ENCODE measurements at places on chromosomes 7 and 10. TPM values are rescaled to one million over a fixed set of nuclear protein-coding genes. Genes with fewer than 3 reads are reported as not detected.

DNA sequence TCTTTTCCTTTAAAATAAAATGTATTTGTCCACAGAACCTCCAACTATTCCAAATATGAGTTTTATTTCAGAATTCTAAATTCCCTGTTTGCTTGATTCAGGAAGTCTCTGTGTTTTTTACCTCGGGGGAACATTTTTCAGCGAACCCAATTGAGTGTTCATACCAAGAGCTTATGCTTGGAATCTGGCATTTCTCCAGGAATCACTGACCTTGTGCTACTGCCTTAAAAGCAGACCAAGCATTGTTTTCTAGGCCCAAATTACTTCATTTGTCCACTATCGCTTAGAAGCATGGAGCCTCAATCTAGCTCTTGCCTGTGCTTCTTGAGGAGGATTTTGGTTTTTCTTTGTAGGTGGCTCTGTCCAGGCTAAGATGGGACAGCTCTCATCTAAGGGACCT is 59.4 kb downstream of the EBLN1 start:
- no peak for DNase-seq

- DNase-seq, result no peak
Measured at GRCh38 chr7:30814700-30815387, 43.6 kb downstream of the MINDY4 start.

Gene UNC5B
- total RNA-seq, result 1.3 TPM

Gene CDK14
- total RNA-seq, result 49.6 TPM

Gene CAMK2G
- 25.5 TPM for total RNA-seq

Gene GRM3
- total RNA-seq, result 3.4 TPM

DNA sequence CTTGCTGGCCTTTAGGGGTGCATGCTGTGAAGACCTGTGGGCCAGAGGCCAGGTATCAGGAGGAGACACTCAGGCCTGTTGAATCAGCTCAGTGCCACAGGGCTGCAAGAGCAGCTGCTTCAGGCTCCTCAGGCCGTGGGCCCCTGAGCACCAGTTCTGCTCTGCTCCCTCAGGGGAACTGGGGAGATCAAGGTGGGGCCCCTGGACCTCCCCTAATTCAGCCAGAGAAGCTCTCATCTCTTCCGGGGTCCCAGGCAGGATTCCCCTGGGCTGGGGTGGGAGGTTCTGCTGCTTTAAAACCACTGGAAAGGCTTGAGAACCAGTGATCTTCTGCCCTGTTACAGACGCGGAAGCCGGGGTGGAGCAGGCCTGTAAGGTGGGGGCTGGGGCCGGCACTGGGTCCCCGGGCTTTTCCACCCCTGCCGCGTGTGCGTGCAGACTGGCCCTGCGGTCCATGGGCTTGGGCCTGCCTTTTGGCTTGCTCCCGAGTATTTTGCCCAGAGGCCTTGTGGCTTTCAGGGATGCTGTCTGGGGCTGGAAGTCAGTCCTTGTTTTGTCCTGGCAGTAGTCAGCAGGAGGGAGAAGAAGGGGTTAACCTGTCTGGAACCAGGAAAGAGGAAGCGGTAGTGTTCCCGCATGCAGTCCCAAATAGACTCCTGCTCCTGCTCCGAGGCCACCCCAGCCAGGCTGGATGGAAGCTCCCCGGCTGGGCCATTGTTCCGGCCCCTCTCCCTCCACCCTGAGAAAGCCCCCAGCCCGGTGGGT is 74.3 kb downstream of the LHPP start:
- DNase-seq, result no peak

DNA sequence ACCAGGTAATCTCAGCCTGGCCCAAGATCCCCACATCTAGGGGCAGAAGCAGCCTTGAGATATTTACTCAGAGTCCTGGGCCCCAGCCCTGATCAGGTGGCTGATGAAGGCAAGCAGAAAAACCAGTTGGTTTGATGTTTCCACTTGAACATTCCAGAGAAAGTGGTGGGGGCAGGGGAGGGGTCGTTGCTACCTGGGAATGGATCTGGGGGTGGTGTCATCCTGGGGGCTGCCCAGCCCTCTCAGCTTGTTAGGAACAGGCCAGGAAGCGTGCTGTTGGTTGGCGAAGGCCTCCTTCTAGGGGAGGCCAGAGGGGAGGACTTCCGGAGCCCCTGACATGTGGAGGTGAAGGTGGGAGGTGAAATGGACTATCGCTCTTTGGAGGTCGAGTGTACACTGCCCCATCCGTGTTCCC is 3.7 kb upstream of the ABHD11 start:
- no peak for DNase-seq

DNA sequence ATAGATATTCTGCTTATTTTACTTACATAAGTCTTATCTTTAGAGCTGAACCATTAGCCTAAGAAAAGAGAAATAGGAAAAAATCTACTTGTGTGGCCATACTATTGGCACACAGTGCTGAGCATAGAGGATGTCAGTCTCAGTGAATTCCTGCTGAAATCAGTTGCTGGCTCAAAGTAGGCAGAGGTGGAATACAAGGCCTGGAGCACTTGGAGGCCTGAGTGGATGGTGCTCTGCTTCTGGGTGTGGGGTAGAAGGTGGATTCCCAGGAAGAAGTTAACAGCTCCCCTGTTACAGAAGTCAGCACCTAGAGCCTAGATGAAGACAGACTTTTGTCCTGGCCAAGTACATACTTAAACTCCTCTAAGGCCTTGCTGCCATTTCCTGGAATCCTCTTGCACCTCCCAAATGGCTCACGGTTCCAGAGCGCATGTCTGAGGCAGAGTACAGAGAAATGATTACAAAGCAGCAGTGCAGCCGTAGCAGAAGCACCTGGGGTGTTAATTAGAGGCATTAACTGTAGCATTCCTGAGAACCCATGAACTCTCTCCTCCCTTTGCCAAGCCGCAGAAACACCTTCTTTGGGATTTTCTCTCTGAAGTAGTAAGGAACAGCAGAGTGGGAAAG is 18.0 kb upstream of the XPNPEP1 start:
- DNase-seq, result no peak

DNA sequence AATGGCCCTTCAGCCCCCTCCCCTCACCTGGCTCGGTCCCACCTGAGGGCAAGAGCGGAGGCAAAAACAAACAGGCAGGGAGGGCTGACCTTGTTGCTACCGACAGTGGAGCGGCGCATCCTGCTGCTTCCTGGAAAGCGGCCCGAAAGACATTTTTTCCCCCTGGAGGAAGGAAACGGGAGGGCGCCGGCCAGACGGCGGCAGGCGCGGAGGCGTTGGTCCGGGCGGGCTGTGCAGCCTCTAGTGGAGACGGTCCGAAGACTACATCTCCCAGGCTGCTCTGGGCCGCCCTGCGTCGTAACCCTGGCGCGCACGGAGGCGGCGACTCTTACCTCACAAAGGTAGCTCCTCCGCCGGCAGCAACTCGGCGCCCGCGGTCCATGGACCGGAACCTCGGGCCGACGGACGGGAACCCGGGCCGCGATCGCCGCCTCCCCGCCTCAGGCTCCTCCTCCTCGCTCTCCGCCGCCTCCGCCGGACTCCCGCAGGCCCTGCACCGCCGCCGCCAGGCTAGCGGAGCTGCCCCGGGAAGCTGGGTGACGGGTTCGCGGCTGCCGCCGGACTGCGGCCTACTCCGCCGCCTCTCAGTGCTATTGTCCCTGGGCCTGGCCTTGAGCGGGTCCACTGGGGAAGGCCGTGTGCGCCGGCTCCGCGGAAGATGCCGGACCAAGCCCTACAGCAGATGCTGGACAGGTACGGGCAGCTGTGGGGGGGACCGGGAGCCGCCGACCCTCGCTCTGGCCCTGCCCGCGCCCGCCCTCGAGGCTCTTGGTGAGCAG is at the start of the genes CPEB3 and MARCHF5:
CPEB3 (minus strand) TSS at position 242 of the 779 bp plus-strand sequence. CDS start 50,728 bp downstream, outside the sequence.
MARCHF5 (plus strand) TSS at position 331 of the 779 bp plus-strand sequence; CDS start at position 659, 328 bp downstream.
- DNase-seq, result peak; percentile 92

DNA sequence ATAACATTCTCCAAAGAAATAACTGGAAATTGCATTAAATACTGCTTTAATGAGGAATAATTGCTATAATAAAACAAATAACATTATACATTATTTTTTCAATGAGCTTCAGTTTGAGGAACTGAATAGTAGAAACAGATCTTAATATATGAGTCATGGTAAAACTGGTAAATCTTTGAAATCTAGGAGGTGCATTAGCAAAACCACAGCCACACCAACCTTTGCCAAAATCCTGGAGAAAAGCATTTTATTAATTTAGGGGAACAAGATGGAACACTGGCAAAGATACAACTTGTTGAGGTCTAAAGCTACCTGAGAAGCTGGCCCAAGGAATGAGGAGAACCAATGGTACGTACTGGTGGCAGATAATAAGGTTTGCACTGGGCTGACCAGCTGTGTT is 5.4 kb upstream of the ASL start:
- DNase-seq, result no peak

GRCh38 chr10:1404323-1405260 is 332.7 kb downstream of the ADARB2 start:
- DNase-seq, result no peak

GRCh38 chr10:19775296-19775695 is 40.9 kb upstream of the PLXDC2 start:
- DNase-seq, result no peak

DNA sequence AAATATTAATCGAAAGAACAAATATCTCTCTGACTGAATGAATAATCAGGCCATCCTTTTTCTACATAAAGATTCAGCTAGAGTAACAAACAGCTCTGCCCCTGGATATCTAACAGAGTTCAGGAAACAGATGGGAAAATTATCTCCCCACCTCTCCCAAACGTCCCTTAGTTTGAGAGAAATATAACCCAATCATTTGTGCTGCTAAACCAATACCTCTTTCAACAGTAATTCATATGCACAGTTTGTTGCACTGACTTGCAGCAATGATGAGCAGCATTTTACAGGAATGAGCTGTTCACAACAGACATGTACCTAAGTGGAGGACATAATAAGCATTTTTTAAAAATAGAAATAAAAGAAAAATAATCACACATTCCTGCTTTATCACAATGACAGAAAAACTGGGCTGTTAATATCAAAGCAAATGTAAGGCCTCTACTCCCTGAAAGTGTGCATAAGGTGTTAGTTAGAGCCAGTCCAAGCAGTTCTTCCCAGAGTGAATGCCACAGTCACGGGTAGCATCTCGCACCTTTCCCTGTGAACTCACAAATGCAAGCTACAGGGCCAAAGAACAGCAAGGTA is 2.3 kb downstream of the CREB3L2 start:
- no peak for DNase-seq

DNA sequence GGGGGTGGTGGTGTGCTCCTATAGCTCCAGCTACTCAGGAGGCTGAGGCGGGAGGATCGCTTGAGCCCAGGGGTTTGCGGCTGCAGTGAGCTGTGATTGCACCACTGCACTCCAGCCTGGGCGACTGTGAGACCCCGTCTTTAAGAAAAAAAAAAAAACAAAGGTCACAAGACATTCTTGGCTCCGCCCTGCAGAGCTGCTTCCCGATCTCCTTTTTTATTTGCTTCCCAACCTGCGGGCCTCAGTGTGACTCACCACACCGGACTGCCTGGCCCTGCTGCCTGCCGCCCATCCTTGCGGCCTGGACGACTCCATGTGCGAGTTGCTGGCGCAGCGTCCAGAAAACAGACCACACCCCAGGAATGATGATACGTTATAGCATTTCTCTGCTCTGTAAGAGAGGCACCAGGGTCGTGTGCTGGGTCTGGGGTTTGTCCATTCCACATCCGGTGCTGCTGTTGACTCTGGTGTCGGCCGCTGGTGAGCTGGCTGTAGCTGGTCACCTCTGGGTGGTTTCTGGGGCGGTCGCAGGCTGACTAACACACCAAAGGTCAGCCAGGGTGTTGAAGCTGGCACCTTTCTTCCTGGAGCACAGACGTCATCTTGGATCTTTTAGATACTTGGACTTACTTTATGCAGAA is 123.6 kb downstream of the TCF7L2 start:
- DNase-seq, result no peak

Gene TDRD1
- total RNA-seq, result not detected

Gene CHN2
- total RNA-seq, result 15.4 TPM

- DNase-seq, result no peak
Measured at GRCh38 chr10:48464871-48465736, 139.8 kb downstream of the ARHGAP22 start.
